ENCODE measurements at places on chromosomes 4 and X. TPM values are rescaled to one million over a fixed set of nuclear protein-coding genes. Genes with fewer than 3 reads are reported as not detected.

DNA sequence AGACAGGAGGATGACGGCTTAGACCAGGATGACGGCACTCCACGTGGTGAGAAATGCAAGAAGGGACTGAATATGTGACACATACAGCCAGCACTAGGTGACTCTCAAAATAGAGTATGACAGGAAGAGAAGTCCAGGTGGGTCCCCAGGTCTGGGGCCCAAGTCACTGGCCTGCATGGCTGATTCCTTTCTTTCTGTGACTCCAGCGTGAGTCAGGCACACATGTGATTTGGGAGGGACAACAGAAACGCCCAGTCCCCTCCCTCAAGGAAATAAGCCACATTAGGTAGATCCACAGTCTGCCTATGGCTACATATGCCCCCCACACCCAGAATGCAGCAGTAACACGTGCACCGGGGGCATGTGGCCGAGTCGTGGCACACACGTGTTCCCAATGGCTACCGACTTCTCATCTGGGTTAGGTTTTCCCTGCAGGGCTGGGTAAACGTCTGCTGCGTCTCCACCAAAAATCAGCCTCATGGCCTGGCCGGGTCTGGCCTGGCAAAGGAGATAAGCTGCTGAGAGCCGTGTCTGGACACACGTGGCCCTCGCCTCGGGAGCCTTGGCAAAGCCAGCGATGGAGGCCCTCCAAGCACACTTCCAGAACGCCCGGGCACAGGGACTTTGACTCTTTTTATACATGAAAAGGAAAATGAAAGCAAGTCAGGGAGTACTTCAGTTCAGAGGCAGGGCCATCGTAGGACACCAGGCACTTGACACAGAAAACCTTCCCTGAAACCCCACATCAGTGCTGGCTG lies 19.3 kb downstream of the SEL1L3 start:
- H3K4me3 ChIP-seq: no peak overlapping the region
- no peaks in the 10 kb centered on the region for H3K4me1 ChIP-seq
- DNase-seq: no peak
- no peaks in the 10 kb centered on the region for H3K27me3 ChIP-seq
- no peaks in the 10 kb centered on the region for H3K36me3 ChIP-seq
- no peak overlapping the region for H3K27ac ChIP-seq

- no peak overlapping the region for H3K4me3 ChIP-seq
- DNase-seq: no peak
- H3K36me3 ChIP-seq: no peaks in the 10 kb centered on the region
- no peaks in the 10 kb centered on the region for H3K27me3 ChIP-seq
These were observed 220.1 kb downstream of the RAB28 start for GRCh38 chr4:13263967-13264525.

GRCh38 chrX:109347632-109348031 lies 134.3 kb downstream of the GUCY2F start:
- H3K27me3 ChIP-seq: peaks cover 8% of the 10 kb centered on the region
- no peaks in the 10 kb centered on the region for H3K36me3 ChIP-seq
- no peak for DNase-seq
- H3K4me1 ChIP-seq: no peaks in the 10 kb centered on the region

DNA sequence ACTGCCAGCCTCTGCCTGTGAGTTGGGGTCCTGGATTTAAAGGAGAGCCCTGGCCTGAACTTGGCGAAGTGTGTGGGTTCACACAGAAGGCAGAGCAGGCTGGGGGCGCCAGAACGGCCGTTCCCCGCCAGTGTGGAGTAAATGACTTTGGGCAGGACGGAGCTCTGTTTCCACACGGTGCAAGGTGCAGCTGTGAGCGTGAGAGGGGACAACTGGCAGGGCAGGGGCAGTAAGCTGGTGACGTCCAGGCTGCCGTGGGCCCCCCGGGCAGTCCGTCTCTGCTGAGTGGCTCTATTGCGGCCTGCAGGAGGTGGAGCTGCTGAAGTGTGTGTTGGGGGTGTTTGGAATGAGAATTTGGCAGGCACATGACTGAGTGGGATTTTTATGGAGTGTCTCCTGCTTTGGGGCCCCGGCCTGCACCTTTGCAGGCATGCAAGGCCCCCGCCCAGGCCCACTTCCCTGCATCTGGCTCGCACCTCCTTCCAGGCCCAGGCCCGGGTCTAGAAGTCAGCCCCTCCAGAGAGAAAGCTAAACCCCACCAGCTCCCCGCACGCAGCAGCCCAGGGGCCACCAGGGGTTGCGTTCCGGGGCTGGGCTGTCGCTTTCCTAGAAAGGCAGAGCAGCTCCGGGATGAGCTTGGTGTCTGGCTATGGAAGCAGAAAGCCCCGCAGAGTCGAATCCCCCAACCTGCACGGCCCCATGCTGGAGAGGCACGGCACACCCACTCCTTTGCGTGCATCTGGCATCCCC lies 62.2 kb upstream of the GRPEL1 start:
- H3K4me1 ChIP-seq: no peaks in the 10 kb centered on the region
- no peak for DNase-seq
- H3K4me3 ChIP-seq: no peak overlapping the region
- H3K36me3 ChIP-seq: no peaks in the 10 kb centered on the region

Gene PLK4
- 6.2 TPM for total RNA-seq

Gene RHOXF2B
- not detected for total RNA-seq

- no peak overlapping the region for H3K27ac ChIP-seq
- no peaks in the 10 kb centered on the region for H3K36me3 ChIP-seq
- no peak overlapping the region for H3K4me3 ChIP-seq
- no peak for DNase-seq
- H3K27me3 ChIP-seq: no peaks in the 10 kb centered on the region
- H3K4me1 ChIP-seq: peaks cover 3% of the 10 kb centered on the region
These were observed 24.4 kb downstream of the ADGRL3 start for GRCh38 chr4:61224573-61224972.

DNA sequence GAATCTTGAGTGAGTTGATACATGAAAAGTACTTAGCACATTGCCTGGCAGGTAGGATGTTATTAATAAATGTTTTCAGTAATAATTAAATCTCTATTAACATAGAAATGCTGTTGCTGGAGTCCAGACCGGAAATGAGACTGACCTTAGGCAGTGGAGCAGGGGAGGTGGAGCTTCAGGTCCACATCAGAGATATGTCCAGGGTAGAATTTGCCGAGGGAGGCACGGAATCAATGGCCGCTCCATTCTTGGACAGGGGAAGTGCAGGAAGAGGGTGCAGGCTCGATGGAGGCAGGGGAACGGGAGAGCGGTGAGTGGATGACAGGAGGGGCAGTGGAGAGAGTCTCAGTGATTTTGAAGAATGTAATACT lies 107.3 kb downstream of the GATB start:
- no peaks in the 10 kb centered on the region for H3K27me3 ChIP-seq
- H3K27ac ChIP-seq: no peak overlapping the region
- no peaks in the 10 kb centered on the region for H3K36me3 ChIP-seq
- H3K4me3 ChIP-seq: no peak overlapping the region
- DNase-seq: no peak

DNA sequence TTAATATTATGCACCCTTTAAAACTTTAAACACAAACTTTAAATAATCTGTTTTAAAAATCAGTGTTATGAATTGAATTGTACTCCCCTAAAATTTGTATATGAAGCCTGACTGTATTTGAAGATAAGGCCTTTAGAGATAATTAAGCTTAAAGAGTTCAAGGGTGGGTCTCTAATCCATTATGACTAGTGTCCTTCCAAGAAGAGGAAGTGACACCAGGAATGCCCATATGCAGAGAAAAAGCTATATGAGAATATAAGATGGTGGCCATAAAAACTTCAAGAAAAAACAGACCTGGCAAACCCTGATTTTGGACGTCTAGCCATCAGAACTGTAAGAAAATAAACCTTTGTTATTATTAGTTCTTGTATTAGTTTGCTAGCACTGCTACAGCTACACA lies 29.0 kb downstream of the UGT2A2 start:
- no peak overlapping the region for H3K4me3 ChIP-seq
- no peaks in the 10 kb centered on the region for H3K4me1 ChIP-seq
- H3K27me3 ChIP-seq: no peaks in the 10 kb centered on the region
- DNase-seq: no peak

DNA sequence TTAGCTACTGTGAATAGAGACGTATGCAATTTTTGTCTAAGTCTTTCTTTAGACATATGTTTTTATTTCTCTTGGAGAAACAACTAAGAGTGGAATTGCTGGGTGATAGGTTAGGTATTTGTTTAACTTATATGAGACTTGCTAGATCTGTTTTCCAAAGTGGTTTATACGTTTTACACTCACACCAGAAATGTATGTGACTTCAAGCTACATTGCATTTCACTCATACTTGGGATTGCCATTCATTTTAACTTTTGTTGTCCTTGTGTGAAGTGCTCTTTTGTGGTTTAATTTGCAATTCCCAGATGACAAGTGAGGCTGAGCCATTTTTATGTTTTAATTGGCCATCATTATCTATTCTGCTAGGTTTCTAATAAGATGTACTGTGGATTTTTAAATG lies 817.2 kb downstream of the GLUD2 start:
- no peaks in the 10 kb centered on the region for H3K36me3 ChIP-seq
- H3K4me1 ChIP-seq: no peaks in the 10 kb centered on the region
- no peak overlapping the region for H3K27ac ChIP-seq
- DNase-seq: no peak

Gene CYLC1
- not detected for total RNA-seq

Gene WAS
- 5.8 TPM for total RNA-seq

Gene SPOCK3
- 0.18 TPM for total RNA-seq

Gene FAM47A
- not detected for total RNA-seq

DNA sequence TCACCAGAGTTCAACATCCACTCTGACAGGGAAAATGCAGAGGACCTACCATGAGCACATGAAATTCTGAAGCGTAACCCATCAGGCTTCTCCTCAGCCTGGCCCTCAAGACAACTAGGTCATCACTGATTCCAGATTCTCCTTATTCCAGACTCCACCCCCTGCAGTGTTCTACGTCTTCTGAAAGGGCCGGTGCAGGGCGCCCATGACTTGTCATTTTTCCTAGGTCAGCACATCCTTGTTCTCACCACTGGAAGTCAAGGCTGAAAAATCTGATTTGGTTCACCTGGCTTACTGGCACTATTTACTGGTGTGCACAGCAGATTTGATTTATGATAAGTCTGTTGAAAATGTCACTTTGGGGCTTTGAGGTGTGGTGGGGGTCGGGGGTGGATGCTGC lies 140.9 kb upstream of the KLF3 start:
- H3K36me3 ChIP-seq: no peaks in the 10 kb centered on the region
- no peaks in the 10 kb centered on the region for H3K4me1 ChIP-seq
- no peak overlapping the region for H3K4me3 ChIP-seq

DNA sequence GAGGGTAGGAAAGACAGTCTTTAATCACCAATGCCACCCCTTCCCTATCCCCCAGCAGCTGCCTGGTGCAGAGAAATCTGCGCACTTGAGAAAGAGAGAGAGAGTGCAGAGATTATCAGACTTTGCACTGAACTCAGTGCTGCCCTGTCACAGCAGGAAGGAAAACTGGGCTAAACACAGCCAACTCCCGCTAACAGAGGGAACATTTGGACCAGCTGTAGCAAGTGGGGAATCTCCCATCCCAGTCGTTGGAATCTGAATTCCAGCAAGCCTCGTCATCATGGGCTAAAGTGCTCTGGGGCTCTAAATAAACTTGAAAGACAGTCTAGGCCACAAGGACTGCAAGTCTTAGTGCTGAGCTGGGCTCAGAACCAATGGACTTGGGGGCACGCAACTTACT lies 168.7 kb downstream of the DLG3 start:
- no peaks in the 10 kb centered on the region for H3K4me1 ChIP-seq
- no peak overlapping the region for H3K4me3 ChIP-seq
- peaks cover 15% of the 10 kb centered on the region for H3K27me3 ChIP-seq
- H3K27ac ChIP-seq: no peak overlapping the region
- DNase-seq: no peak

Gene CHIC1
- 15.3 TPM for total RNA-seq

DNA sequence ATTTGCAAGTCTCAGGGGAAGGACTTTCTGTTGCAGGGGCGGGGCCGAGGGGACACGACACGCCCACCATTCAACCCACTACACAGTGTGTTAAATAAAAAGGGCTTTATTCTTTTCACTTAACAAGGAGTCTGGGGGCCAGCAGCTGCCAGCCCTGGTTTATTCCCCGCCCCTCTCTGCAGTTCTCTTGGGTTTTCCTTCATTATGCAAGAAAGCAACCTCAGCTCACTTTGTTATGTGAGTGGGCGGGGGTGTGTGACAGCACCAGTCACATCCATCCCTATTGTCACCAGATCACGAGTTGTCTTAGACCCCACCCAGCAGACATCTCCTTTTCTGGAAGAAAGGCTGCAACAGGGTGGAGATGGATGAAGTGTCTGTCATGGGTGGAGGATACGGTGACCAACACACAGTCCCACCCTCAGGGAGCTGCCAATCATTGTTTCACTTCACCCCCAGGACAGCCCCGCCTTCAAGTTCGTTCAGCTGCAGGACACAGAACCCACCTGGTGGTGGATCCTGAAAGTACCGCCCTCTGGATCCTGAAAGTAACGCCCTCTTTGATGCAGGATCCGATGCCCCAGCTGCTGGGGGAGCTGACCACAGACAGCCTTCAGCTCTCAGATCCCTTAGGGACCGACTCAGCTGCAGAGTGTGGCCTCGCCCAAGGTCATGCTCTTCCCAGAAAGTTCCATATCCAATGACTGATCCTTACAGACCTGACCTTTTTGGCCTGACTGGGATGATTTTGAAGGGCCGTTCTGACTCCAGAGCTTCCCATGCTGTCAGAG lies 79.6 kb downstream of the SMIM20 start:
- H3K36me3 ChIP-seq: no peaks in the 10 kb centered on the region
- peaks cover 2% of the 10 kb centered on the region for H3K27me3 ChIP-seq

DNA sequence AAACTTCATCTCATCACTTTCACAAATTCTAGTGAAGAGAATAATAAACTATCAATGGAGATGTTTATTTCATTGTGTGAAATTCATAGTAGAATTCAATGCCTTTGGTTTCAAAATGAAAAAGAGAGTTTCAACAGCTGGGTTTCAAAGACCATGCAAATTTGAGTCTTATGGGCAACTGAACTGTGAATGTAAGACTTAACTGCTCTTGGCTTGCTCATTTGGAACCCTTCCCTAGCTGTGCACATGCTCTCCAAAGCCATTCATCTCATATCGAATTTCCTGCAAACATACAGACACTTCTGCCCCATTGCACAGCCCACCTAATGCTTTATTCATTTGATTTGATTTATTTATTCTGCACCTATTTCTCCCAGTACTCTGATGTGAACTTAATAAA lies 154.5 kb downstream of the GRXCR1 start:
- H3K27me3 ChIP-seq: no peaks in the 10 kb centered on the region
- no peak overlapping the region for H3K27ac ChIP-seq
- H3K4me1 ChIP-seq: no peaks in the 10 kb centered on the region
- no peak for DNase-seq
- H3K4me3 ChIP-seq: no peak overlapping the region

Gene TXK
- total RNA-seq: 0.80 TPM

DNA sequence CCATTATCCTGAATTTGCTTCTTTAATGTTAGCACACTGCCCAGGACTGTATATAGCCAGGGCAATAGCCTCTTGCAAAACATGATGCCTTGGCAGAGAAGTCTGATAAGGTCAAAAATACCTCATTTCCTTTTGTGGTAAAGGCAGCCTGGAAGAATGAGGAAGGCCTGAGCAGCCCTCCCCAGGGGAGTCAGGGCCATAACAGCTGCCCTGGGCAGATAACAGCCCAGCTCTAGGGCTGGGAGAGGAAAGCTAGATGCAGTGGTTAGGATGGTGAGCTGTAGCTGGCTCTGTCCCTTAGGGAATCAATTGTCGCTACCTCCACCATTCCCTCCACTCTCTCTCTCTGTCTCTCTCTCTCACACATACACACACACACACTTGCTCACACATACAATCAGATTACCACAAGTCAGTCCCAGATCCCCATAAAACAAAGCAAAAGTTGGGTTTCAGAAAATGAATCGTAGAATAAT lies 29.2 kb downstream of the EFHC2 start:
- no peaks in the 10 kb centered on the region for H3K36me3 ChIP-seq
- DNase-seq: no peak
- H3K27ac ChIP-seq: no peak overlapping the region
- no peaks in the 10 kb centered on the region for H3K27me3 ChIP-seq
